ENCODE measurements at places on chromosomes 1 and 21. TPM values are rescaled to one million over a fixed set of nuclear protein-coding genes. Genes with fewer than 3 reads are reported as not detected.

DNA sequence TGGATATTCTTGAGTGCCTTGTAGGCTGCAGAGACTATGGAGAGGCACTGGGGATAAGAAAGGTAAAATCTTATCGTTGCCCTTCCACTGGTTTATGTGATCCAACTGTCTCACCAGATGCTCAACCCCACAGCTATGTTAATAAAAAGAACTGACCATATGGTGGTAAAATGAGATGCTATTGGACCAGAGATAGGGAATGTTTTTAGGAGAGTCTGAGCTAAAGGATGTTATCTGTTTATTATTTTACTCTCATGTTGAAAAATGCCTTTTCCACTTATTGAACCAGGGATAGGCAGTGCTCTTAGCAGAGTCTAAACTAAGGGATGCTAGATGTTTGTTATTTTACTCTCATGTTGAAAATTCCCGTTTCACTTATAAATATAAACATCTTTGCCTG, 172.8 kb upstream of the GREM2 start:
- DNase-seq = no peak

DNA sequence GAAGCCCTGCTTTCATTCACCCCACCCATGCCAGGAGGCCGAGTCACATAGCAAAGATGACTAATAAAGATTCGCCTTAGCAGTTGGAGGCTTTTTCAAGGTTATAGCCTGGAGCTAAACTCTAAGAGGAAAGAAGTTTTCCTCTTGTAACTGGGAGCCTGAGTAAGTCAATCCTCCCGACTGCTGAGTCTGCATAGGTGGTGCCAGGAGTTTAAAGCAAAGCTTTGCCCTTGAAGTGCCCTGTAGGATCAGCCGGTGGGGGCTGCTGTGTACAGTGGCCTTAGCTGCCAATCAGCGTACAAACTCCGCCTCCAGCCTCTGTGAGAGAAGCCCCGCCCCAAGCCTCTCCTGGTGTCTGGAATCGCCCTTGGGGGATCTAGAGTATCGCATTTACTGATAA, 147.5 kb upstream of the SPATA6 start:
- peak; percentile 44 for DNase-seq

Gene C1orf21
- total RNA-seq = 20.0 TPM

Gene TMEM125
- not detected for total RNA-seq

Gene PFDN2
- total RNA-seq = 35.9 TPM

GRCh38 chr1:214326406-214326805, 45.4 kb downstream of the SMYD2 start:
- DNase-seq = no peak

Gene HES3
- not detected for total RNA-seq

- peak; percentile 97 for DNase-seq
These were observed 47.6 kb downstream of the IER5 start for GRCh38 chr1:181135815-181136737.

- DNase-seq = peak; percentile 46
These were observed 114.2 kb downstream of the ZC3H11B start for GRCh38 chr1:219498666-219499065.

DNA sequence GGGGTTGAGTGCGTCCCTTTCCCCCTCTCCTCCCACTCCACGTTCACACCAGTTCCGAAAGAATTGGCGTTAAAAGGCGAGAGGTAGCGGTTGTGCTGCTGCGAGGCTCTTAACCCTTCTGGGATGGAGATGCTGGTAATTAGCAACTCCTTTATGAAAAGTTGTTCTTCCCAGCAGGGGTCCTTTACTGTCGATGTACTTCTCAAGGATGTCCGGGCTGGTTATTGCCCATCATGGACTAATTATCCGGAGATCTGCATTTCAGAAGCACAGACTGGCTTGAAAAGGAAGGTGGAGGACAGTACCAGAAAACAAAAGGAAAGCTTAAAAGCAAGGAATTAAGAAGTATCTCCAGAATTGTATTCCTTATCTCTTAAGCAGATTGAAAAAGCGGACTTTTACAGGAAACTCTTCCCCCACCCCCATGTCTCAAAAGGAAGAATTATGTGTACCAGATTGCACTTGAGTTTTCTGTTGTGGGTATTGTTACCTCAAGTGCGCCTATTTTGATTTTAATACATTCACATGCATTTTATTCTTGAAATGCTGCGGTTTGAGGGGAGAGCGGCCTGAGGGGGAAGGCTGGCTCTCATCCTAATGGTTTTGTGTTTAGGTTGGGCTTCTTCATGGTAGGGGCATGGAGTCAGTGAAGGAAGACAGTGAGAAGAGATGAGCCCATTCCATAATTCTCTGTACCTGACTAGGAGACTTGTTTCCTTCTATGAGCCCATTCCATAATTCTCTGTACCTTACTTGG, 1.5 kb downstream of the AK4 start:
- no peak for DNase-seq

DNA sequence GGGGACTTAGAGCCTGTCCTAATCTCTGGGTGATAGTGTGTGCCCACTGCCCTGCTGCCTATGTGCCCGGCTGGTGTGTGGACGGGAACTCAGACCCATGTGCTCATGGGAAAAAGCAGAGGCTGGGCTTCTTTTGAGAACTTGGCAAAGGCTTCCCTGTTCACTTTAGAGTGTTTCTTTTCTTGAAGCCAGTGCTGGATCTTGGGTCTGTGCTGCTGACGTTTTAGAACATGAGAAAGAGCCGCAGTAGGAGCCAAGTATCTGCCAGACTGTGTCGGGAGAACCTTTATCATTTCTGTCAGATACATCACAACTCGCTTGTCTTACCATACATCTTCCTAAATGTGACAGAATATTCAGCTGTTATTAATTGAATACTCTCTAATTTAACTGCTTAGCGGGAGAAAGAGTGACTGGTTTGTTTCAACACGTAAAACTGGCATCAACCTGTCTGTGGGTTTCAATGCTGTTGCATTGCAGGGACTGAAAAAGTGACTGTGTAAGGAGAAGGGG, 195.2 kb downstream of the PBX1 start:
- DNase-seq = peak; percentile 68

GRCh38 chr1:36754366-36754765, 271.7 kb upstream of the CSF3R start:
- DNase-seq = no peak

DNA sequence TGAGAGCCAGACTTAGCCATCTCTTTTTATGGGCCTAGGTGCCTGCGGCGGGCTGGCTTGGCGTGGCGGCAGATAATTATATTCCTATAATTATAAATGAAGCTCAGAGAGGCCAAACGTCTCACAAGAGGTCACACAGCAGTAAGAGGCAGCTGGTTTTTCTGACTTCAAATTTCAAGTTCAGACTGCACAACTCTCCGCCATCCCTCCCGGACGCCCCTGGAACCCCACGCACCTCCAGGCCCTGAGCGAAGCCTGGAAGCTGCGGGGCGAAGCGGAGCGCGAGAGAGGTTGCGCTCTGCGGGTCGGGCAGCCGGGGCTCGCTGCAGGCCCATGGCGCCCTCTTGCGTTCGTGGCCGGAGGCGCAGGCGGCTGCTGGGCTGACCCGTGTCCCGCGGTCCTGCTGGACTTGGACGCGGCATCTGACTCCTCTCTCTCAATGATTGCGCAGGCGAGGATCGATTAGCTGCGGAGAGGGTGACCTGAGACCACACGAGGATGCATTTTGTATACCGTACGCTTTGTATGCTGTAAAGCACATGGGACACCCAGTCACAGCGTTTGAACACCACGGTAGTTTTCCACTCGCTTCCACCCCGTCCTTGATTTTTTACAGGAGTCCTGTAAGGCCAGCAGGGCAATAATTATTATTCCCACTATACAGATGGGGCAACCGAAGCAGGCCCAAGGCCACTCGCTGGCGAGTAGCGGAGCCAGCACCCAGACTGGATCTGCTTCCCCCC, 272.7 kb downstream of the FOXD2 start:
- peak; percentile 78 for DNase-seq

DNA sequence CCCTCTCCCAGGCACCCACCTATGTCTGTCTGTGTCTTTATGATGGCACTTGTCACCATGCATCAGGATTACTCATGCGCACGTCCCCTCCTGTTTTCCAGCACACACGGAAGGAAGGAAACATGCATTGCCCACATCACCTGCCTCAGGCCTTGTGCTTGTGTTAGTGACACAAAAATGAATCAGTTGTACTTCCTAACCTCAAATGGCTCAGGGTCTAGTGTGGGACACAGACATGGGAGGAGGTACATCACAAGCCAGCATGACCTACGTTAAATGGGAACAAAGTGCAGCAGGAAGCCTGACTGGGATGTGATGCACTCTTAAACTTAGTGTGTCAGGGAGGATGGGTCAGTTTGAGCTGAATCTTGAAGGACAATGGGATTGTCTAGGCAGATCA, 126.7 kb downstream of the TRABD2B start:
- DNase-seq = no peak

DNA sequence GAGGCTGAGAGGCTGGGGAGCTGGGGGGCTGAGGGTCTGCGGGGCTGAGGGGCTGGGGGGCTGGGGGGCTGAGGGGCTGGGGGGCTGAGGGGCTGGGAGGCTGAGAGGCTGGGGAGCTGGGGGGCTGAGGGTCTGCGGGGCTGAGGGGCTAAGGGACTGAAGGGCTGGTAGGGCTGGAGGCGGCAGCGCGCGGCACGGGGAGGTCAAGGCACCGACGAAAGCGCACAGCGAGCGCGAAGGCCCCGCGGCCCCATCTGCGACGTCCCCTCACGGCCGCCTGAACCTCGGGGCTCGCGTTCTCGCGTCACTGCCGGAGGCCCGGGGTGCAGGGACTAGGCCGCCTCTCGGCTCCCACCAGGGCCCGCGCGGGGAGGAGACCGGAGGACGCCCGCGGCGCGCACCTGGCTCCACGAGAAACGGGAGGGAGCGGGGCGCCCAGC, 356 bp downstream of the INTS11 start:
- DNase-seq = no peak

DNA sequence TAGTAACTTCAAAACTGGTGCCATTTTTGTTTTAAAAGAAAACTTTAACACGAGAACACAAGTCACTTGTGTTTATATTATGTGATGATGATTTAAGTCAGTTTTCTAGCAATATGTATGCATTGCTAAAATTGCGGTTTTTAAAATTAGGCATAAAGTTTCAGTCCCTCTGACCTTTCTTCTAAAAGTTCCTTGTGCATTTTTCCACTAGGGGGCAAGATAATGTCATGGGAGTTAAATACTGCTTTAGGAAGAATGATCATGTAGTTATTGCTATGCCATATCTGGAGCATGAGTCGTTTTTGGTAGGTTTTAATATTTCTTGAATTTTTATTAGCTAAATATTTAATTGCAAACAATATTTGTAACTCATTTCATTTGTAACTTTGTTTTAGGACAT, 10.7 kb downstream of the CDC7 start:
- DNase-seq = peak; percentile 74

GRCh38 chr1:20125100-20125499, 5.8 kb upstream of the PLA2G2D start:
- no peak for DNase-seq

Gene RNU1-4
- total RNA-seq = under 0.01 TPM

GRCh38 chr1:115829947-115830346, 11.0 kb downstream of the NHLH2 start:
- no peak for DNase-seq

DNA sequence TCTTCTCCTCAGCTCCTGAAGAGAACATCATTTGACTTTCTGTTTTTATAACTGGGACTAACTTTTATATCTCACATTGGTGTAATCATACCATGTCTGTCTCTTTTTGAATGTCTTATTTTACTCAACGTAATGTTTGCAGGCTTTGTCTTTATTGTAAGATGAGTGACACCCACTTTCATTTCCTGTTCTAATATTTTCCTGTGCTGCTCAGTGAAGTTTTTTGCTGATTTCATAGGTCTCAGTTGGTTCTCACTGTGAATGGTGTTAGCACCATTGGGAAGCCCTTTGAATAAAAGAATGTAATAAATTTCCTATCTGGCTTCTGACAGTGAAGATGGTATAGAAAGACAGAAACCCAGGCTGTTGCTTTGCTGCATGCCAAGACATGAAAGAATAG, 84.0 kb downstream of the RAVER2 start:
- DNase-seq = no peak

DNA sequence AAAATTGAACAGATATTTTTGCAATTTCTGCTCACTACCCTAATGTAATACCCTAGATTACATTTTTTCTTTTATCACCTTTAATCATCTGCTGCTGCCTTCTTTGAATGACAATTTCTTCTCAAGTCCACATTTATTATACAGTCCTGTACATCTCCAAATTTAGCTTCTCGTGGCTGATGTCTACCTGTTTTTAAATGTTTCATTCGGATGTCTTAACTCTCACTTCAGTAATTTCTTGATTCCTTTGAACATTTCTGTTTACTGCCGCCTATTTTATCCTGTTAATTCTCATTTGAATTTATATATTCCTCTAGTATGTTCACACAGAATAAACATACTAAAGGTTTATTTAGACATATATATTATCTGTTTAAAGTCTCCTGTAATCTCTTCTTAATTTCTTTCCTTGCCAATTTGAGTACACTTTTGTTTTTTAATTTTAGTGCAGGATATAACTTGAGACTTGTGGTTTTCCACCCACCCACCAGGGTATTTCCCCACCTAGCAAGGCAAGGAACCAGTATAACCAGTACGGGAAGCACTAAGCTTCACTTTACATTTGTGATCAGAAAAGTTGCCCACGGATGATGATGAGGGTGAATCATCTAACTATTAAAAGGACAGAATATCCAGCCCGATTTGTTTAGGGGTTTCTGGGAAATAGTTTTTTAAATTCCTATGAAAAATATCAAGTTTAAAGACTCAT, 12.7 kb downstream of the INSL5 start:
- DNase-seq = no peak

Gene FLG2
- not detected for total RNA-seq

- DNase-seq = no peak
These were observed 10.6 kb downstream of the DIP2A start for GRCh38 chr21:46469275-46469674.

DNA sequence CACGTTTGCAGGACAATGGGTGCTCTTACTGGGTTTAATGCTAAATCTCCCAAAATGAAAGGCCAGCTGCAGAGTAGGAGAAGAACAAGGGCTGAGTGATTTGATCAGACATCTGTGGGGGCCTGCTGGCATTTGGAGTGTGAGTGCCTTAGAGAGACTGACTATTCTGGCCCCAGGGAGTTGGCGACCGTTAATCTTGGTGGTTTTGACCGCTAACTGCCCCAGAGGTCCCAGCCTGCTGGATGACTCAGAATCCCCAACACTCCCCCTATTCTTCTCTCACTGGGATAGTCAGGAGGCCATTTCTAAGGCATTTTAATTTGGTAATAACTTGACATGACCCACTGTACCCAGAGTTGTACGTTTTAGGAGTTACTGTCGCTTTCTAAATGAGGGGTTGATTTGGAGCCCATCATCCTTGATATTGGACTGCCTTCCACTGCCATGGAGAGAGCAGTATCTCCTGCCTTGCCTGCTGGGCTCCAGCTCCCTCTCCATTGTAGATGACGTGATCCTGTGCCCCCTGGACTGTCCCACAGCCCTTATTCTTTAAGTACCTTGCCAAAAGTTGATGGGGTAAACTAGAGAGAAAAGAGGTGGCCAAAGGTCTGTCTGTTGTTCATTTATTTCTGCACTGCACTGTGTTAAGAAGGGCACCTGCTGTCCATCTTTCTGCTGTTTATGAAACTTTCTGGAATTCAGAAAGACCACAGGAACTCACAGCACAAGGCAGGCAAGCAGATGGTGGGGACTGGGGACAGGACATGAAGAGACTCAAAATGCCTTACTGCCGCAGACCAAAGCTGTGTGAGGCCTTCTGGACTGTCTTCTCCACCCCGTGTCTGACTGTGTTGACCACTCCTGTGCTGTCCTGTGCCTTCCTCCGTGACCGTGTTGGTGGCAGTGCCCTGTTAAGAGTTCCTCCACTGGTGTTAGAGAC, 98.2 kb upstream of the ARTN start:
- DNase-seq = peak; percentile 95

GRCh38 chr1:232134365-232134764, 495.6 kb downstream of the SIPA1L2 start:
- no peak for DNase-seq

GRCh38 chr1:2639203-2639602, 6.4 kb upstream of the MMEL1 start:
- DNase-seq = no peak
